T-helper 2 cell (primary cell): ENCODE measurements at places on chromosomes 3 and 15.

DNA sequence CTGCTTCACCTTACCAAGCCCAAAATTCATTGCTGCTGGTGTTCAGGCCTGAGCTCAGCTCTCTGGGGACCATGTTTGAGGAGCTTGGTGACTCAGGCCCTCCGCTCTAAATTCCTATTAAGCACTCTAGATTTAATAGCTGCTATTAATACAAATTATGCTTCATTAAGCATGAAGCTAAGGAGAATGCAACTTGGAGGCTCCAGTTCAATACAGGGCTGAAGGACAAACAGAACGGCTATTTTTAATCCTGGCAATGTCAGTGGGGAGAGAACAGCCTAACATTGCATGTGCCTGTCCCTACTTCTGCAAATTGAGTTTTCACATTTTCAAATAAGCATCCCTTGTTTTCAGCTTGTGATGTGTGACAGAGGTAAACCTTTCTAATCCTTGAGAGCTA is 80.1 kb upstream of the TRIM42 start:
- no peak for DNase-seq

DNA sequence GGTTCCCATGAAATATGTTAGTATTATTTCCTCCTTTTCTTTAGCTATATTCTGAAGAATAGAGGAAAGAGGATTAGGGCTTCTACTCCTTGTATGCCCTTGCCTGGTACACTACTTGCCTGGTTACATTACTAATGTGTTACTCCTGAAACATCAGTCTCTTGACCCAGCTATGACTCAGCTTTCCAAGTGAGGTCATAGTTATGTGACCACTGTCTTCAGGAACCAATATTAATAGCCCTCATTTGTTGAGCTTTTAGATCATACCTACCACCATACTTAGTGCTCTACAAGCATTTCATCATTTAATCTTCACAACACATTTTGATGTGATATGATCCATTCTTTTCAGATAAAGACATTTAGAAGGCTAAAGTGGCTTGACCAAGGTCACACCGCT is 60.3 kb downstream of the CMSS1 start:
- DNase-seq, result no peak

- DNase-seq, result no peak
Observed at GRCh38 chr3:22907161-22907780, 295.9 kb upstream of the UBE2E2 start.

DNA sequence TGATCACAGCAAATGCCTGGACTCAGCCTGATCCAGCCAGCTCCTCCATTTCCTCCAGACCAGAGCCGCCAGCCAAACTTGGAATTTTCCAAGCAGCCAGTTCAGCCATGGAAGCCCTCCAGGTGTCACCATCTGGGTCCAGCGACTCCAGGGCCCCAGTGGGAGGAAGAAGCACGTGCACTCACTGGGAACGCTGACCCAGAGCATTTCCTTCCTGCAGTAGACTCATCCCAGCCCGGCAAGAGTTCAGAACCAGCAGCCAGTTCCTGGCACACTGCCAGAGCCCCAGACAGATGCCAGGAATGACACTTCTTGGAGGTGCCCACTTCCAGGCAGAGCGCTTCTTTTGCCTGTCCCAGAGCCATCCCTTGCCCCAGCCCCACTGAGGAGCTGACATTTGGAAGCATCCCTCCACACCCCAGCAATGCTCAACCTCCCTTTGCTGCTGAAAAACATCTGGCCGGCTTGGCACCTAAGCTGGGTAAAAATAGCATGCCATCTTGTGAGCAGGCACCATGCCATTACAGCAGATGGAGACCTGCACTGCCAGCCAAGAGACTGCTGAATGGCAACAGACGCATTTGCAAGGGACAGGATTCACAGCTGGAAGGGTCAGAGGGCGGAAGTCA is 460.3 kb upstream of the PROK2 start:
- no peak for DNase-seq

GRCh38 chr15:87850916-87851315 is 405.6 kb downstream of the NTRK3 start:
- DNase-seq, result no peak

DNA sequence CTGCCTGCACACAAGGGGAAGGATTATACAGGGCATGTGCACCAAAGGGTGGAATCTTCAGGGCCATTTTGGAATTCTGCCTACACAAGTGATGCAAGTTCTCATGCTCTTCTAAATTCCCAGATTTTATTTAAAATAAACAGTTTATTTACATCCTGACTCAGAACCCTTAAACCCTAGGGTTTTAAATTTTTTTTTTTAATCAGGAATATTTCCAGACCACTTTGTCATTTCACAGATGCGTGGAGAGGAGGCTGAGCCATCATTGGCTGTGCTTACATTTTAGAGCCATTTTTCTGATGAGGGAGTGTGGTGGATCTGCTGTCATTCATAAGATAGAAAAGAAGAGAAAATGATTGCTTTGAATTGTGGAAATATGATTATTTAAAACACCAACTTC is 65.2 kb upstream of the MNS1 start:
- DNase-seq, result no peak

- DNase-seq, result no peak
Observed at GRCh38 chr3:103499132-103499900, 1064.5 kb downstream of the ZPLD1 start.

- no peak for DNase-seq
Observed at GRCh38 chr15:59306520-59307164, 66.0 kb downstream of the MYO1E start.

DNA sequence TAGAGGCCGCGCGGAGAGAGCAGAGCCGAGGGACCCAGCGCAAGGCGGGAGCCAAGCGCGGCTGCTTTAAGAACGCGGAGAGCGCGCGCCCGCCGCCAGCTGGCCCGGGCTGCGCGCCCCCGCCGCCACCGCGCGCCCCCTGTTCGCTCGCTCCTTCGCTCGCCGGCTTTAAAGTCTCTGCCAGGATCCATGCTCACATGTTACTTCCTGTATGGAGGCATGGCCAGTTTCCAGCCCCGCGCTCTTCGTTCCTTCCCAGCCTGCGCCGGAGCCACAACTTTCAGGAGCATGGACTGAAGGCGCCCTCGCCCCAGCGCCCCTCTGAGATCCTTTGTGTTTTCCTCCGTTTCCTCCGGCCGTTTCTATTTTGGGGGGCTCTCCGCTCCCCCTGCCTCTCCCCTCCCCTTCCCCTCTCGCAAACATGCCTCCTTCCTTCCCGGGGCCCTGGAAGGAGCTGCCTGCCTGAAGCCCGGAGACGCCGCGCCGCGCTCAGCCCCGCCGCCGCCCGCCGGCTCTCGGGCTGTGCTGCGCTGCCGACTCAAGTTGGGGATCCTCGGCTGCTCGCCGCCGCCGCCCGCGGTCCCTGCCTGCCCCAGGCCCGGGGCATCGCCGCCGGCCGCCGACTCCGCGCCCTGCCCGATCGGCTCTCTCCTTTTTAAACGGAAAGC is at the start of gene PTPRG:
Gene PTPRG, plus strand, starts transcription at position 198 of the 668 bp plus-strand sequence. CDS start 717 bp downstream, outside the sequence.
- no peak for DNase-seq

DNA sequence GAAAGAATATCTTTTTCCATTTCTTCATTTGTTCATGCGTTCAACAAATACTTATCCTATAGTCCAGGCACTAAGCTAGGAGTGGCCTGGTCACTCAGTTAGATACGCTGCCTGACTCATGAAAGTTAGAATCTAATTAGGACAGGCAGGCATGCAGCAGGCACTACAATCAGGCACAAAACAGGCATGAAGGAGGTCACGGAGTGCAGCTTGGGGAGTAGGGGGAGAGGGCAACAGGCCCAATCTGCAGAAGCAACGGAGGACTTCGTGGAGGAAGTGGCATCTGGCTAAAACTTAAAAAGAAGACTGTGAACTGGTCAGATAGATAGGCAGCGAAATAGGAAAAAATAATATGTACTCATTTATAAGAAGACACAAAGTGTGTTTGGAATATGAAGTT is 420.9 kb downstream of the MAGI1 start:
- no peak for DNase-seq

- no peak for DNase-seq
Observed at GRCh38 chr3:53812434-53812833, 33.8 kb downstream of the CHDH start.
